Caudate nucleus (tissue), 63 donors: ENCODE measurements at places on chromosomes 4 and X.

GRCh38 chr4:3276986-3277385 is 15.8 kb upstream of the RGS12 start:
- no peak for DNase-seq

GRCh38 chr4:86497980-86498862 is 95.9 kb upstream of the PTPN13 start:
- no peak for DNase-seq

GRCh38 chr4:52588097-52588496 is 71.0 kb downstream of the USP46 start:
- DNase-seq: peak; percentile 6

- no peak for DNase-seq
Observed at GRCh38 chr4:52367282-52367830, 291.7 kb downstream of the USP46 start.

DNA sequence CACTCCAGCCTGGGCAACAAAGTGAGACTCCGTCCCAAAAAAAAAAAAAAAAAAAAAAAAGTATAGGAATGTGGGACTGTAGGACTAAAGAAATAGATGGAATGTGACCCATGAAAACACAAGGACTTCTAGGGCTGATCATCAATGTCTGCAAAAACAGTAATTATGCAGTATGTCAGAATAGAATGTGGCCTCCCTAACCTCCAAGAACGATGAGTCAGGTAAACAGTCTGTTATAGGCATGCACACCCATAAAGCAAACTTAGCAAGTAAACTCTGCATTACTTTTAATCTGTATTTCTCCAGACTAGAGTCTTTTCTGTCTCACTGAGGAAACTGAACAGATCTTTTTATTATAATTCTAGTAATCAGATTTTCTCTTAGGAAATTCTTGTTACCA is 233.4 kb downstream of the HNRNPD start:
- DNase-seq: no peak

- DNase-seq: no peak
Observed at GRCh38 chr4:48194971-48195370, 60.9 kb upstream of the TXK start.

DNA sequence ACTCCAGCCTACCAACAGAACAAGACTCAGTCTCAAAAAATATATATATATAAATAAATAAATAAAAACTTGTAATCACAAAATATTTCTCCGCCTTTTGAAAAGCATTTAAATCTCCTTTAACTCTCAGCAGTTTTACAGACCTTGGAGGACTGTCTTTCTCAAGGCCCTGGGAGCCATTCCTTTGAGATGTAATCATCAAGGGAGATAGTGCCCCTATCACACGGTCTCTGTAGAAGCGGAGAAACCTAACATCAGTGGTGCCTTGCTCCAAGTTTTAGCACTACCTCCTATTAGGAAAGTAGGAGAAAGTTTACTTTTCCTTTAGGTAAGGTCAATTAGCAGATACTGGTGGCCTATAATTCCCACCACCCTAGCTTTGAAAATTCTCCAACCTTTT is 58.5 kb downstream of the ANTXR2 start:
- no peak for DNase-seq

DNA sequence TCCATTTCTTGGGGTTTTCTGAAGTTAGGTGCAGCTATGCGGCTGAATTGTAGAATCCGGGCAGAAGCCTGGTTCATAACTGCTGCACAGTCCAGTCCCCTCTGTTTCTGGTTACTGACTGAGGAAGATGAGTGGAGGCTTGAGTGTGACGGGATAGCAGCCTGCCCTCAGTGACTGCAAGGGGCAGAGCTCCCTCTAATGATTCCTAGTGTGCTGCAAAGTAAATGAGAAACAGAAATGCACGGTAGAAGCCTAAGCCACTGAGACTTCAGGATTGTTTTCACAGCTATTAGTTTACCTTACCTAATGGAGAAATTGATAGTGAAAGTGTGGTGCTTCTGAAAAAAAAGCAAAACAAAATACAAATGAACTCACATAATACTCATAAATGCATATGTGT is 189.2 kb downstream of the GPM6A start:
- no peak for DNase-seq

GRCh38 chr4:170005472-170005871 is 20.7 kb downstream of the MFAP3L start:
- no peak for DNase-seq

DNA sequence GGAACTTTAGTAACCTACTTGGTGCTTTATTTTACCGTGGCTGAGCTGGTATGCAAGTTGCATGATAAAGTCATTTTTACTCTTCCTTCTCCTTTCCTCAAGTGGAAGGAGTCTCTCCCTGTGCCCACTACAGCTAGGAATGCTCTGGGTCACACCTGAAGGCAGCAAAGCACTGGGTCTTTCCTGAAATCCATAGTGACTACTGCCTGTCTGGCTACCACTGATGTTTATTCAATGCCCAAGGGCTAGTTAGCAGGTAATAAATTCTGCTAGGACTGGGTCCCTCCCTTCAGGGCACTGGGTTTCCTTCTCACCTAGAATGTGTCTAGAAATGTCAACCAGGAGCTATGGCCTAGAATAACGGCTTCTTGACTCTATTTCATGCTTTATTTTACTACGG is 1081.4 kb downstream of the FAT4 start:
- DNase-seq: no peak

- no peak for DNase-seq
Observed at GRCh38 chr4:135553213-135553612, 1351.6 kb upstream of the PABPC4L start.

DNA sequence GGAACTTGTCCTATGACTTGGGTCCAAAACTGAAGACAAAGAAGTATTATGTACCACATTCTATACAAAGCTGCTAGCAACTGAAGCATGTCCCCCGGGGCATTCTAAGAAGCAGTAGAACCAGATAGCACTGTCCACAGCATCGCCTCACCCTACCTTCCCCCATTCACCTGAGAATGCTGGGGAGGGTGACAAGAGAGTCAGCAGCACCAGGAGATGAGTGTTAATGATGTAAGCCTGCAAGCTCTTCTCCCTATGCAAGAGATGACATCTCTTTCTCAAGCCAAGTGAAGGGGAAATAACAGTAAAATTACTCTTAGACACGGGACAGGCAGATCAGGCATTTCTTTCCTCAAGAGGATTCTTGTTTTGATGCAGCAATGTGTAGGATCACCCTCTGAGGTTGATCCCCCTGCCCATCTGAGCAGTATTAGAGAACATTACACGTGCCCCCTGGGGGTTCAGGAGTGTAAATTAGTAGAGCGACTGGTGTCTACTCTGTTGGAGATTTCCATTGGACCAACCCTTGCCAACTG is 13.9 kb upstream of the TLR1 start:
- no peak for DNase-seq

GRCh38 chr4:3712936-3713335 is 53.2 kb upstream of the ADRA2C start:
- no peak for DNase-seq

- DNase-seq: no peak
Observed at GRCh38 chr4:3174371-3175338, 74.3 kb upstream of the MSANTD1 start.

DNA sequence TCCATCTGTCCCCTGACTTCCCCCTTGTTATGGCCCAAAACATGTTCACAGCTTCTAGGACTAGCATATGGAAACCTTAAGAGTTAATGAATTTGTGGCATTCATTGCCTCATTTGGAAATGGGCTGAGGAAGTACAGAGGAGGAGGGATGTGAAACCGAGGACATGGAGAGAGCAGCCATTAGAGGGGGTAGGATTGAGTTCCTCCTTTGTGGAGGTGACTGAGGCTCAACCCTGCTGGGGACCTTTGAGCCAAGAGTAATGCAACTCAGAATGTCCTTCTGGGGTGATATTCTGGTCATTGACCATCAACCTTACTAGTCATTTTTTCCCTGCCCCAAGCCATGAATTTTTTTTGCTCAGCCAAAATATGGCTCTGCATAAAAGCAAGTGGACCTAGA is 109.4 kb downstream of the ZNF518B start:
- DNase-seq: no peak

- no peak for DNase-seq
Observed at GRCh38 chr4:173214661-173215060, 46.0 kb downstream of the GALNT7 start.

DNA sequence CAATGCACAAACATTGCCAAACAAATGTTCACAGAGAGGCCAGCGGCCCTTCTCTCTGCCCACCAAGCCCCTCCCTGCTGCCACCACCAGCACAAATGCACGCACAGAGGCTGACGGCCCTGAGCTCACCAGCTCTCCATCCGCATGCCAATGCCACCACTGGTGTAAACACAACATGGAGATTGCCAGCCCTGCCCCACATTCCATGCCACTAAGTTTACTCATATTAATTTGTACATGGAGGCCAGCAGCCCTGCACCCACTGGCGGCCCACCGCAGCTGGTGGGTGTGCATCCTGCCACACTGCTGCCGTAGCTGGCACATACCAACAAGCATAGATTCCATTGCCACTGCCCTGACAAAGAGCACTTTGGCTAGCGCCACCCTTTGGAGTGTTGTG is 124.0 kb downstream of the CYLC1 start:
- DNase-seq: no peak

- no peak for DNase-seq
Observed at GRCh38 chrX:47992669-47993068, 11.1 kb downstream of the ZNF182 start.

GRCh38 chr4:155106629-155107028 is 101.8 kb upstream of the NPY2R start:
- DNase-seq: no peak

DNA sequence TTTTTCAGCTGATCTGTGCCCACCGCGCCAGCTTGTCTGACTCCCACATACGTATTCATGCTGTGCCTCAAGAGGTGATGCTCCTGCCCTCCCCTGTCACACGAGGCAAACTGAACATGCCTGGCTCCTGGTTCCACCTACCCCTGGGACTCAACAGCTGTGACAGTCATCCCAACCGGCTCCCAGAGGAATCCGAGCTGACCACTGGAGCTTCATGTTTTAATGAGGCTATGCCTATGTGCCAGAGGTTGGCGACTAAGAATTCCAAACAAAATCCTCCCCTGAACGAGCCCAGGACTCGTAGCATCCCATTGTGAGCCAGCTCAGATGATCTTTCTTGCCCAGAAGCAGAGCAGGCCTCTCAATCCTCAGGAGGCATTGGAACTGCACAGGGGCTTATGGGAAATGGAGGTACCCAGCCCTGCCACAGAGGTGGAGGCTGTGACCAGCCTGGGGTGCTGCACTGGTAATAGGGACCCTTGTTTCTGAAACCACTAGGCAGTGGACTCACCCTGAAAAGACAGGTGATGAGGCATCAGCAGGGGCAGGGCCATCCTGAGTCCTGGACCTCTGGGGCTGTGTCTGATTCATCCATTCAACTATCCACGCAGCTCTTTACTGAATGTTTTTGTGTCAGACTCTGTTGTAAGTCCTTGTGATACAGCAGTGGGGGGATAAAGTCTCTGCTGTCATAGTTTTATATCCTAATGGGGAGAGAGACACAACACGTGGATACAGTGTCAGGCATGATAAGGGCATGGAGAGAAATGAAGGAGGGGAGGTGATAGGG is 325.0 kb downstream of the EVC2 start:
- no peak for DNase-seq

DNA sequence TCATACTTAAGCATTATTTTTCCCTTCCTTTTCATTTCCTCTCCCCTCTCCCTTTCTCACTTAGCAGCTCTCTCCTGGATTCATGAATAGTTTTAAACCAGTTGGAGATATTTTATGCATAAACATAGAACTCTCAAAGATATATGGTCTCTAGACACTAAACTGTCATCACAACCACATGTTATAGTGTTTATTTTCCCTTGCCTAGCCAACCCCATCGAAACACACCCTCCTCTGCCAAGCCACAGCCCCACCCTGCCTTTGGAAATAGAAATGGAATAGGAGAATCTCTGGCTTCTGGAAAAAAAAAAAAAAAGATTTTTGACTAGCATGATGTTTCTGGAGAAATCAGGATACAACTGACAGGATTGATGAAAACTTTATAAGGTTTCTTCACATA is 64.8 kb upstream of the RBPJ start:
- no peak for DNase-seq

- no peak for DNase-seq
Observed at GRCh38 chr4:64756016-64756415, 346.8 kb upstream of the TECRL start.

GRCh38 chr4:142781114-142781513 is 65.0 kb downstream of the INPP4B start:
- DNase-seq: no peak

- no peak for DNase-seq
Observed at GRCh38 chrX:18353931-18354368, 538 bp downstream of the SCML2 start.

DNA sequence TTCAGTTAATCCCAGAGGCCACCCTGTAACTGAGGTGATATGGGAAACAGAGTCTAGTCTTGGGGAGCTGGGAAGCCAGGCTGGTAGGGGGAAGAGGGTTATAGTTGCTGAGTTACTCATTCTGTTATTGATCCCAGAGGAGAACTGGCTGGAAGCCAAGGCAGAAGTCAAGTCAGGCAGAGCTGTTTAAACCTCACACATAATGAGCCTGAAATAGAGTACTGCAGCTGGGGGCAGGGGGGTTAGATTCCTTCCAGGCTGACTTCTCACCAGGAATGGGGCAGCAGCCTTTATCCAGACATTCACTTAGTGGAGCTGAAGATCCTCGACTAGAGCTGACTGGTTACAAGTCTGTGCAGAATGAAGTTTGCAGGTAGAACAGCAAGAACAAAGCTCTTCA is 144.9 kb downstream of the C4orf33 start:
- no peak for DNase-seq

GRCh38 chrX:104253567-104254441 is 929 bp downstream of the ESX1 start:
- no peak for DNase-seq

GRCh38 chrX:122238801-122239200 is 945.3 kb upstream of the GRIA3 start:
- no peak for DNase-seq
